Osteocyte (in vitro differentiated cells): ENCODE measurements at places on chromosomes 4 and X. TPM values are rescaled to one million over a fixed set of nuclear protein-coding genes. Genes with fewer than 3 reads are reported as not detected.

The CCDC158 gene
- total RNA-seq, result not detected in 2 replicates

The CABS1 gene
- not detected in 2 replicates for total RNA-seq

The SCOC gene
- 43.6 and 43.9 TPM in 2 replicates for total RNA-seq

The HSD17B13 gene
- total RNA-seq, result 0.16 TPM in 1 of 2 replicates, not detected in the other

The HELT gene
- total RNA-seq, result not detected in 2 replicates

The GABRE gene
- 0.71 and 1.4 TPM in 2 replicates for total RNA-seq

The FRMPD3 gene
- not detected in 2 replicates for total RNA-seq

The SSX3 gene
- total RNA-seq, result not detected in 2 replicates

The FABP2 gene
- total RNA-seq, result 0.13 TPM in 1 of 2 replicates, not detected in the other
